ENCODE measurements at places on chromosomes 2 and 18. TPM values are rescaled to one million over a fixed set of nuclear protein-coding genes. Genes with fewer than 3 reads are reported as not detected.

- no peak for DNase-seq
- no peaks in the 10 kb centered on the region for H3K36me3 ChIP-seq
- H3K4me1 ChIP-seq: no peaks in the 10 kb centered on the region
- H3K27me3 ChIP-seq: no peaks in the 10 kb centered on the region
- no peak overlapping the region for H3K4me3 ChIP-seq
- H3K27ac ChIP-seq: no peak overlapping the region
These were observed 427.3 kb downstream of the LRP1B start for GRCh38 chr2:141703501-141703900.

MPHOSPH10 gene
- total RNA-seq: 16.0 TPM

DNA sequence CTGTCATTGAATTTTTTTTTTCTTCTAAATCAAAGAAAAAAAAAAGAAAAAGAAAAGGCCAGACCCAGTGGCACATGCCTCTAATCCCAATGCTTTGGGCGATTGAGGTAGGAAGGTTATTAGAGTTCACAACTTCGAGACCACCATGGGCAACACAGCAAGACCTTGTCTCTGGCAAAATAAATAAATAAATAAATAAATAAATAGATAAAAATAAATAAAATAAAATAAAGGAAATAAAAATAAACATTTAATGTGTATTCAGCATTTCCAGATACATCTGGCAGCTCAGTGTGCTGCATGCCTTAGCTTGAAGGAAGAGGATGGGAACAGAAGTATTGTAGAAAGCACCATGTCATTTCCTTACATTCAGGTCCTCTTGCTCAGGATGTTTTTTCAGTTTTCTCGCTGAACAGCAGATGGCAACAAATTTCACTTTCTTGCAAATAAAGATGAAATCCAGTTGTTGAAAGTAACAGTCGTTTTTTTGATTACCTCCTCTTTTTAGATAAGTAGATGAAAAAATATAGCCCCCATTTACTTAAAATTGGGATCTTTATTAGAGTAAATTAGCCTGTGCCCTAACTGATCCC lies 25.7 kb upstream of the FAM178B start:
- no peaks in the 10 kb centered on the region for H3K4me1 ChIP-seq
- H3K27ac ChIP-seq: no peak overlapping the region
- H3K36me3 ChIP-seq: no peaks in the 10 kb centered on the region
- H3K27me3 ChIP-seq: peaks cover 63% of the 10 kb centered on the region
- no peak overlapping the region for H3K4me3 ChIP-seq

OR6B2 gene
- total RNA-seq: not detected

DNA sequence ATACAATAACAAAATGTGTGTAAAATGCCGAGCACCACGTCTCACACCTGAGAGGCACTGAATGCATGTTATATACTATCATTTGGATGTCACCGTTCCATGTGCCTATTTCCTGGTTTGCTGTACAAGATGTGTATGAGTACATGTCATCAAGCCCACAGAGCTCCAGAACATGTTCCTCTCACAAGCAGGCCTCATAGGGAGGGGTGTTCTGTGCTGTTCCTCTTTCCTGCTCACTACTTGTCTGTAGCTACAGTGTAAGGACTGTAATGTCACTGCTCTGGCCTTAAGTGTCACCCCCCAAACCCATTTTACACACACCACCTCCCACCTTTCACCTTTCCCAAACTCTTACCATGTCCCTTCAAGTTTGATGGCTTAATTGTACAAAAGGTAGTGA lies 1.8 kb downstream of the AFF3 start:
- no peaks in the 10 kb centered on the region for H3K36me3 ChIP-seq
- H3K4me3 ChIP-seq: no peak overlapping the region
- H3K27ac ChIP-seq: no peak overlapping the region
- no peak for DNase-seq
- H3K27me3 ChIP-seq: peaks cover 71% of the 10 kb centered on the region

- no peaks in the 10 kb centered on the region for H3K36me3 ChIP-seq
- DNase-seq: no peak
- H3K4me3 ChIP-seq: no peak overlapping the region
- H3K27ac ChIP-seq: no peak overlapping the region
- H3K4me1 ChIP-seq: no peaks in the 10 kb centered on the region
- H3K27me3 ChIP-seq: no peaks in the 10 kb centered on the region
These were observed 54.7 kb downstream of the INO80D start for GRCh38 chr2:206031162-206031784.

DNA sequence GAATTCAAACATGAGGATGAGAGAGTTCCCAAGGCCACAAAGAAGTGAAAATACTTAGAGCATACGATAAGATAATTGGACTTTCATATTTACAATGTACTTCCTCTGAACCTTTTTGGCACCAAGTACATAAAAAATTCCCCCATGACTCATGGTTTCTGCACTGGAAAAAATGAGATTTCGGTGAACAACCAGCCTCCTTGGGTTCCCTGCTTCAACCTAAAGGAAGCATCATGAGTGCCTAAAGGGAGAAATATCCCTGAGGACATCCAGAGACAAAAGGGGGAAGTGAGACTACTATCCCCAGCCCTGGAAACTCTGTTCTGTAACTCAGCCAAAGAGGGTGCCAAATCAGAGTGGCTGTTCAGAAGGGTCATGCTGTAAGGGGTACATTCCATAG lies 562.7 kb upstream of the SLC39A10 start:
- DNase-seq: no peak
- no peak overlapping the region for H3K4me3 ChIP-seq
- no peaks in the 10 kb centered on the region for H3K27me3 ChIP-seq
- H3K36me3 ChIP-seq: no peaks in the 10 kb centered on the region

SLC38A11 gene
- not detected for total RNA-seq

TRIM43 gene
- total RNA-seq: not detected

GREB1L gene
- 6.0 TPM for total RNA-seq

MRPL33 gene
- total RNA-seq: 81.9 TPM

CCBE1 gene
- 5.8 TPM for total RNA-seq

- no peaks in the 10 kb centered on the region for H3K36me3 ChIP-seq
- H3K4me3 ChIP-seq: no peak overlapping the region
- H3K27me3 ChIP-seq: no peaks in the 10 kb centered on the region
These were observed 28.4 kb downstream of the ACYP2 start for GRCh38 chr2:54143780-54144179.

DNA sequence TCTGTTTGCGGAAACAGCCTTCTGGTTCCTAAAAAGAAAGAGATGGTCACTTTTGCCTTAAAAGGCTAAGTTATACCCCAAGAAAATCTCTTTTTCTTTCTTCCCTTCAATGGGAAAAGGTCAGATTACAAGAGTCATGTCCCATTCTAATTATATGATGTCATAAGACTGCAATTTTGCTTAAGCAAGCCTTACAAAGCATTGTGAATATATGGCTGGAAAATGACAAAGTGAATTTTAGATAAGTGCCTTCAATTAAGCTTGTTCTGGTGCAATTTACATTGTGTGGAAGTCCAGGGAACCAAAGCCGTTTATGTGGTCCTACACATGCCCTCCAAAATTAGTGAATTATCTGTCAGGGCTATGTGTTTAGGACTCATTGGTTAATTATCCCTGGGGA lies 7.6 kb upstream of the BMP10 start:
- DNase-seq: no peak
- H3K4me3 ChIP-seq: no peak overlapping the region
- H3K4me1 ChIP-seq: no peaks in the 10 kb centered on the region

GRCh38 chr18:55695091-55695490 lies 107.1 kb upstream of the TCF4 start:
- H3K27ac ChIP-seq: no peak overlapping the region
- H3K4me1 ChIP-seq: no peaks in the 10 kb centered on the region
- H3K36me3 ChIP-seq: no peaks in the 10 kb centered on the region
- no peak overlapping the region for H3K4me3 ChIP-seq

SLC1A4 gene
- 8.4 TPM for total RNA-seq
